Activated CD4-positive, alpha-beta T cell treated with anti-CD3 and anti-CD28 coated beads for 1 hour (primary cell): ENCODE measurements at places on chromosomes 7 and 10.

GRCh38 chr10:8617792-8618191 lies 563.3 kb downstream of the GATA3 start:
- DNase-seq, result no peak

DNA sequence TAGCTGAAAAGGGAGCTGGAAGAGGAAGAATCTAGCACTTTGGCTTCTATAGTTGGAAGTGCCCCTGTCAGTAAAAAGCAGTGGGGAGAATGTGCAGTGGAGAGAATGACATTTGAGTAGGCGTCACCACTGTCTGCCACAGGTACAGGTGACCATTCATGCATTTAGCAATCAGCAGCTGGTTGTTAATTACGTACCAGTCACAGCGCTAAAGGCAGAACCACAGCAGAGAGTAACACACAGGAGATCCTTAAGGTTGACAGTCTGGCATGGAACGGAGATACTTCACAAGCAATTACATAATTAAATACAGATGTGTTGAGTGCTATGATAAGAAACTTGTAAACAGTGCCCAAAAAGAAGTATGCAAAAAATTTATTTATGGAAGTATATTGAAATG lies 24.8 kb downstream of the C10orf67 start:
- no peak for DNase-seq

- DNase-seq, result no peak
Measured at GRCh38 chr10:3568983-3569382, 216.0 kb downstream of the KLF6 start.

- DNase-seq, result no peak
Measured at GRCh38 chr10:49174261-49174925, 13.8 kb downstream of the TMEM273 start.

- no peak for DNase-seq
Measured at GRCh38 chr10:58356756-58357155, 21.9 kb downstream of the UBE2D1 start.

DNA sequence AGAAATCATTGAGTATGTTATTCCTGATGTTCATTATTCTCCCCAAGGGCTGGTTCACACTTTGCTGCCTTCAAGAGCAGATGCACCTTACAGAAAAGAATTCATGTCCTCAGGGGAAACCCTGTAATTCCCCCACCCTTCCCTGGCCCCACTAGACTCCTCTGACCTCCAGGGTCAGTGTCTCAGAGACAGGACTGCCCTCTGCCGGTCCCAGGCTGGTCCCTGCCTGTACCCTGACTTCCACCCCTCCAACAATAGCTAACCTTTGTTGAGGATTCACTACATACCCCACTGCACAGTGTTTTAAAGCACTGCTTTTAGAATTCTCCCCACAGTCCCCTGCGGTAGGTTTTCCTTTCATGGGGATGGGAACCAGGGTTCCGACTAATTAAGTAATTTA lies 4.4 kb upstream of the SEPHS1 start:
- no peak for DNase-seq

DNA sequence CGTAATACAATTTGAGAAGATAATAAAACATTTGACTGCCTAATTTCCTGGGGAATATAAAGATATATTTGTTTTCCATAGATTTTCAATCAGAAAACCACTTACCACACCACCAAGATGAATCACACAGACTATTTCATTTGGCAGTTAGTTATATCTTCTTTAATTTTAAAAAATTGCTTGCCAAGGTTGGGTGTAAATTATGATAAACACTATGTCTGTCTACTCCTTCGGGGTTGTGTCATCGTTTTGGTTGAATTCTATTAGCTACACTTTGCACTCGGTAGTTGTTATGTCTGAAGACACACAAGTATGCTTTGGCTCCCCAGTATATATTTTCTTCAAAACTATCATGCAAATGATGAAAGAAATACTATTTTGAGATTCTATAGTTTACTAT lies 594.8 kb upstream of the SEMA3D start:
- DNase-seq, result no peak

GRCh38 chr7:111835066-111835465 lies 272.8 kb upstream of the IMMP2L start:
- no peak for DNase-seq

DNA sequence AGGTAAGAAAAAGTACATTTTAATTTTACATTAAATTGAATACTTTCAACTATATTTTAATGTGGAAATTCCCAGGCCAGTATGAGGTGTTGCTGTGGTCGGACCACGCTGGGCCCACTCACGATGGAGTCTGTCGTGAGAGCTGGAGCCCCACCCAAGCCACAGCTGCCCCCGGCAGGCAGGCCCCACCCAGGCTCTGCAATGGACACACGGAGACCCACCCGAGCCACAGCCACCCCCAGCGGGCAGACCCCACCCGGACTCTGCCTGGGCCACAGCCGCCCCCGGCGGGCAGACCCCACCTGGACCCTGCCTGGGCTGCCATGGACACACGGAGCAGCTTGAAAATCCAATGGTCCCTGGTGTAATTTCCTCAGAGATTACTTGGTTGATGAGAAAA lies 141.3 kb downstream of the PTPRN2 start:
- DNase-seq, result no peak

- no peak for DNase-seq
Measured at GRCh38 chr7:71377062-71377461, 245.1 kb downstream of the GALNT17 start.

DNA sequence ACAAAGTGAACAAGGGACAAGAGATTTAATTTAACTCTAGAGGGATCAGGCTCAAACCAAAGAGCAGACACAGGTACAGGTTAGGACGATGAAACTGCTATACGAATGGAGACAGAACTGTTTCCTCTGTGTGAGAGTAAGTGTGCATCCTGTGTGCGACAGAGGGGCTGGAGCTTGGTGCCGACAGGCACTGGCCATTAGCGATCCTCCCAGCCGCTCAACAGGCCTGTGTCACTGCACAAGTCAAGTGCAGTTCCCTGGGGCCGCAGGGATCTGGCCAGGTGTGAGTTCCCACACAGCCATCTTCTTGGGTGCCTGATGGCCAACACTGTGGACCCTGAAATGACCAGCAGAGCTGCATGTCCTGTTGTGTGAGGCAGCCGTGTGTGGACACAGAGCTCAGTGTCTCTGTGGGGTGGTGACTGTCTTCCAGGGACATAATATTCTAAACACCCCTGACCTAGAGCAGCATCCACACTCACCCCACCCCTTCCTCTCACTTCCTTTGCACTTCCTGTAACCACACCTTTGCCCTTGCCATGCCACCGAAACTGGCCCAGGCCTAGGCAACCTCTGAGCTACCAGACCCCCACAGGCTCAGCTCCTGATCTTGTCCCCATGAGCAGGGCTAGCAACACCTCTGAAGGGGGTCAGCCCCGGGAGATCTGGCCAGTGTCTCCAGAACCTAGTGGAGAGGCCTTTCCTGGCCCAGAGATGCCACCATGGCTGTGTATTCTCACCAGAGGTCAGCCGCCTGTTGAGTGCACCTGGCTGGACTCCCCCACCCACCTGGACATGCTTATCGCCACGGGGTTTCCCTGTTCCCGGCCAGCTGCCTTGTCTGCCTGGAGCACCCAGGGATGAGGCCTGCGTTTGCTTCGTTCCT lies 11.7 kb upstream of the TBRG4 start:
- DNase-seq, result no peak

DNA sequence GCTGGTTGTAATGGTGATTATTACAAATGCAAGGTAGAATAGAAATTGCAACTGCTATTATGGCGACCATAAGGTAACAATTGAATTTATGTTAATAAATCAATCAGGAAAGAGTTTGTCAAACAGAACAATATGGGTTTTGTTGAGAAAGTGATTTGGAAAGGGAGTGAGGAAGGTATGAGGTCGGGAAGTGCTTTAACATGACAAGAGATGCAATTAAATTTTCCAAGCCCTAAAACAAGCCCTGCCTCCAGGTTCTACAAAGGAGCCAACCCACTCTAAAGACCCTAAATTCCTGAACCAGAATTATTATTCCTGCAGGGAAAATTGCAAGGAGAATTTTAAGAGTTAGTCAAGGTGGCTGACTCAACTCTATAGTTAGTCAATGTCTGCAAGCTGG lies 363.7 kb downstream of the BMPER start:
- no peak for DNase-seq

- DNase-seq, result no peak
Measured at GRCh38 chr7:84841809-84842208, 345.0 kb downstream of the SEMA3D start.

DNA sequence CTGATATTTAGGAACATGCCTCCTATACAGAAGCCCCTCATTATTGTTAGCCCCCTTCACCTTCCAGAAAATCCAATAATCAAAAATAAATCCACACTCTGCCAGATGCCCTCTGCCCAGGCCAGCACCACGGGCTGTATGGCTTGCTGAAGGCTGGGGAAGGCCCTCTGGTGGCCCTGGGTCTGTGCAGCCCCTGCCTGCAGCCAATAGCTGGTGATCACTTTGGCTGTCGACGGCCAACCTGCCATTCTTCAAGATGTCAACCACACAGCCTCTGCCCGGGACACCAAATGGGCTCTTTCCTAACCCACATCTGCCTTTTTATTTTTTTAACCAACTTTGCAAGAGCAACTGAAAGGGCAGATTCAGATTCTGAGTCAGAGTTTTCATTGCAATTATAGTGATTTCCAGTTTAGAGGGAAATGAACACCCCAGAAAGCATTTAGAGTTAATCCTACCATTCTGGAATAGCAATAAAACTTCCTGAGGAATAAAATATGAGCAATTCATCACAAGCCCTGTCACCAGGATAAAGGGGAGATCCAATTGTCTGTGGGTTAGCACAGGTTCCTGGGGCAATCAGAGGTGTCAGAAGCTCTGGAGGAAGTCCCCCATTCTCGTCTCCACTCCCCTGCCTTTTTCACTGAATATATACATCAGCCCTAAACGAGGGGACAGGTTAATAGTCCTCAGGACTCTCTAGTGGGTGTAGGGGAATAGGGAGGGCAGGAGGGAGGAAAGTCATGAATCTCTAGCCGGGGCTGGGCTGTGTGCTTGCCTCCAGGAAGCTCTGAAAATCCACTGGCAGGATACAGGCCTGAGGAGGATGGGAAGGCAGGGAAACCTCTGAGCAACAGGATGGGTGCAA lies 211.3 kb downstream of the GRID1 start:
- DNase-seq, result no peak

- DNase-seq, result no peak
Measured at GRCh38 chr10:45463244-45464116, 89.5 kb downstream of the ALOX5 start.

- peak; percentile 22 for DNase-seq
Measured at GRCh38 chr10:96043893-96044715, 721 bp downstream of the CCNJ start.

GRCh38 chr10:113221756-113222168 lies 271.7 kb downstream of the TCF7L2 start:
- no peak for DNase-seq

DNA sequence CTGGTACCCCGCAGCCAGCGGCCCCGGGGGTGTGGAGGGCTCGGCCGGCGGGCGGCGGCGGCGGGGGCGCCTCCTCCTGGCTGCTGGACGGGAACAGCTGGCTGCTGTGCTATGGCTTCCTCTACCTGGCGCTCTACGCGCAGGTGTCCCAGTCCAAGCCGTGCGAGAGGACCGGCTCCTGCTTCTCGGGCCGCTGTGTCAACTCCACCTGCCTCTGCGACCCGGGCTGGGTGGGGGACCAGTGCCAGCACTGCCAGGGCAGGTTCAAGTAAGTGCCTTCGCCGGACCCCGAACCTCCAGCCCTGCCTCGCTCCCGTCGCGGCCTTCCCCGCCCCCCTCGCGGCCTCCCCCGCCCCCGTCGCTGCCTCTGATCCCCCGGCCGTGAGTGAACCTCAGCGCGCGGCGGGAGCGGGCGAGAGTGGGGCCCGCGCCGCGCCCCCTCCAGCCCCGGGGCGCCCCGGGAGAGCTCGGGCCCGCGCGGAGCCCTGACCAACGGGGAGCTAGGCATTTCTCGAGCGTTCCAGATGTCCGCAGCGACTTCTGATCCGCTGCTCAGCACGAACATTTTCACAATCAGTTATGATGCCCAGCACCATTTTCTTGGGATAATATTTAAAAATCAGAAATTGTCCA lies 727 bp downstream of the ATRNL1 start:
- DNase-seq, result no peak

GRCh38 chr7:929311-929711 lies 25.2 kb downstream of the ADAP1 start:
- no peak for DNase-seq

- DNase-seq, result no peak
Measured at GRCh38 chr10:81848514-81848913, 26.5 kb upstream of the NRG3 start.

DNA sequence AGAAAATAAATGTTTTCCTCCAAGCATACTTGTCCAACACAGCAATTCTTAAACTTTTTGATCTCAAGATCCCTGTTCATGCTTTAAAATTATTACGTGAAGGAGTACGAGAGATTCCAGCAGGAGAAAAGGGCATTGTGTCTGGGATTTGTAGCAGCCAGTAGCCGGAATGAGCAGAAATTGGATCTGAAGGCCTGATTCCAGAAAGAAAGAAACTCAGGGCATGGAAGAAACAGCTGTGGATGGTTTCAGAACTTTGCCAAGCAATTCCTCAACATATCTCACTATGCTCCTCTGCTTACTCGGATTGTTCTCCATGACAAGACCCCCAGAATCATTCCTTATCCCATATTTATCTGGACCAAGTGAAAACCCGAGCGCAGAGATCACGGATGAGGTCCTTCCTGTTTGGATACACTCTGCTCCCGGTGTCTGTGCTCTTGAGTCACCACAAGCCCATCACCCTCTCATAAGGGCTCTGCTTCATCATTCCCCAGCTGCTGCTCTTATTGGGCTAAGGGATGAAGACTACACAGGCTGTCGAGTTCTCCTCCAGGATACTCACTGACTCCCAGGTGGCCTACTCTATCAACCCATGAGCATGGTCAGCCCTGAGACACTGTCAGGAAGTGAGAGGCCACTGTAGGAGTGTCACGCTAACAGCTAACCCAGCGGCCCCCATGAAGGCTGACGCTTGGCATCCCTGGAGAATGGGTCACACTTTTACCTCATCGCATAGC lies 121.0 kb upstream of the LANCL2 start:
- no peak for DNase-seq

GRCh38 chr10:74875966-74876365 lies 49.6 kb downstream of the KAT6B start:
- DNase-seq, result no peak

DNA sequence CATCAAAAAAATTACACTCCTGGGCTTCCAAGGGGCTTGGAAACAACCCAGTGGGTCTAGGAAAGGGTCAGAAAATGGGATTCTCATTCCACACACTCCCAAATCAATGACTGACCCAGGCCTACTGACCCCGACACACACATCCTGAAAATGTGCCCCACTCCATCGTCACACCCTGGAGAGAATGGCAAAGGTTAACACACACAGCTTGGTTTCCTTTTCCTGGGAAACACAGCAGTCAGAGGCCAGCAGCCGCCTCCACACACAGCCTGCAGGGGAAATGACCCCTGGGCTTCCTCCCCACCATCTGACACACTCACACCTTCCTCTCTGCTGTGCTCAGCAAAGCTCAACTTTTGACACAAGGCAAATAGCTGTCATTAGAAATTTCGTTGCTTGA lies 42.9 kb downstream of the SH3PXD2A start:
- no peak for DNase-seq
